ENCODE measurements at places on chromosomes 4 and X.

- DNase-seq: no peak
Observed at GRCh38 chr4:40564004-40564403, 65.7 kb downstream of the RBM47 start.

GRCh38 chrX:41122664-41123257 lies 37.5 kb downstream of the USP9X start:
- no peak for DNase-seq

GRCh38 chrX:18151649-18152048 lies 69.0 kb downstream of the BEND2 start:
- DNase-seq: no peak

DNA sequence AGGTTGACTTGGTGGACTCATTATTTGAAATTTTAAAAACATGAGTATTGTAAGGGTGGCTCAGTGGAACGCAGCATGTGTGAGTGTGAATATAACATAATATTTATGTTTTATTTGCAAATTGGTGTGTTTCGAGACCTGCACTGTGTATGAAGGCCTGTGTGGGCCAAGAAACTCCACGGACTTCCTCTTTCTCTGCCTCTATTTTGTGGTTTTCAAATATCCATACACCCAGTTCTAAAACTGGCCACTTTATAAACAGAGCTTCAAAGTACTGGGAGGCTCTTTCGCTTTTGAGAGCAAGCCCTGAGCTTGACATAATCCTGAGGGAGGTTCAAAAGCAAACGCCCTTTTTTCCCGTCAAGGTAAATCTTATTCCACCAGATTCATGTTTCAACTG lies 187.7 kb downstream of the GPAT3 start:
- DNase-seq: no peak

- no peak for DNase-seq
Observed at GRCh38 chrX:15269120-15269519, 763 bp downstream of the ASB9 start.

DNA sequence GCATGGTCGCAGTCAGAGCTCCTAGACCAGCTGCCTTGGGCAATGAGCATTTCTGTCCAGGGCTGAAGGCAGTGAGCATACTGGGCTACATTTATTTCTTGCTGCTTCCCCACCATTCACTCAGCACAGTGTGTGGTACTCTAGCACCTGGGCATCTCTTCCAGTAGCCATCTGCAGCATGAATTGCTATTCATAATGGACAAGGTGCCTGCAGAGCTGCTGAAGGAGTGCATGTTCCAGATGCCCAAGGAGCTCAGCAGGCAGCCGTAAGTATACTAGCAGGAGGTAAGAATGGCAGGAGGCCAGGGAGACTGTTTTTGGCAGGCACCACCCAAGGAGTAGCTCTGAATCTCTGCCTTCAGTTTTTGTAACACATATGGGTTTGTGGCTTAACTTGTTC lies 110.4 kb upstream of the RXFP1 start:
- no peak for DNase-seq

GRCh38 chr4:159177265-159178150 lies 74.6 kb downstream of the RAPGEF2 start:
- no peak for DNase-seq

DNA sequence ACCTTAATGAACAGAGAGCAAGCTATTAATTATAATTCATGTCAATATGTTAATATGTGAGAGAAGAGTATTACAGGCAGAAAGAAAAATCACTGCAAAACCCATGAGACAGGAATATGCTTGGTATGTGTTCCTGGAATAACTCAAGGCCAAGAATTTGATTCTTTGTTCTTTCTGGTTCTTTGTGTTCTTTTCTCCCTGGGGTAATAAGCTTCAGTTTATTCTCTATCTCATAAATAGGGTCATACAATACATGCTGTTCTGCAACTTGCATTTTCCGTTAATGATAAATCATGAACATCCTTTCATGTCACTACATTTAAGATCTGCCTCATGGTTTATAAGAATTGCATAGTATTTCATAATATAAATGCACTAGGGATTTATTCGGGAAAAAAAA lies 16.8 kb upstream of the THOC2 start:
- no peak for DNase-seq

DNA sequence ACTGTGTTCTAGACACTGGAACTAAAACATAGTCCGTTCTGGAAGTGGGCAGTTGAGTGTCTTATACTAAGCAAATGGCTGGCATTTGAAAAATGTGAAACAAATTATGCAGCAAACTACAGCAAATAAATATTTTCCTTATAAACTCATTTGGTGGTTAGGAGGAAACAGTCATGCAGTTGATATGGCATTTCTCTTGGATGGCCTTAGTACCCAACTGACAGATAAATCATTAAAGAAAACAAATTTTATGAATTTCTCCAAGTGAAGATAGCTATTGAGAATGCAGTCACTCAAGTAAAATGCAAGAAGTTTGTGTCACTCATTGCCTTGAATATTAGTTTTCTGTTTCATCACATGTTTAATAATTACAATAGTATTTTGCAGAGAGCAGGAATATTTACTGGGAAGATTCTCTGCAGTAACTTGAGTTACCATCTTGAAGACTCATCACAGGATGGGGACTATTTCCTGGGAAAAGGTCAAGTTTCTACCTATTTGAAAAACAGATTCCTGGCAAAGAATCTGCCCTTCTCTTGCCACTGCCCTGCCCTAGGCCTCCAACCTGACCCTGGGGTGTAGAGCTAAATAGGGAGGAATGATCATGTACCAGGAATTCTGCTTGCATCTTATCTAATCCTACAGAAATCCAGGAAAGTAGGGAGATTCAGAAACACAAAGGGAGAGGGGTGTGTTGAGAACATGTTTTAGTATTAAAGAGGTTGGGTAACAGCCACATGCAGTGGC lies 105.9 kb downstream of the SH3RF1 start:
- DNase-seq: no peak

DNA sequence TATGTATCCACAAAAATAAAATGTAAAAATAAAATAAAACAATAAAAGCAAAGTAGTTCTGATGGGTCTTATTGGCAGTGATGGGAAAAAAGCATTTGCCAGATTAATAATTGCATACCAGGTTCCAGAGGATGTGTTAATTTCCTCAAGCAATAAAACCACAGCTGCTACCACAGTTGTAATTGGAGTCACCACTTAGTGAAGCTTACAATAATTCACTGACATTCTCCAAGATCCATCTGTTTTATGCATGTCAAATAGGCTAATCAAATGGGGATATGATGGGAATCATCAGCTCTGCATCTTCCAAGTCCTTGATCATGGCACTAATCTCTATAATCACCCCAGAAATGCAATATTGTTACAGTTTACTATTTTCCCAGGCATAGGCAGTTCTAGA lies 123.5 kb upstream of the EMCN start:
- DNase-seq: no peak

DNA sequence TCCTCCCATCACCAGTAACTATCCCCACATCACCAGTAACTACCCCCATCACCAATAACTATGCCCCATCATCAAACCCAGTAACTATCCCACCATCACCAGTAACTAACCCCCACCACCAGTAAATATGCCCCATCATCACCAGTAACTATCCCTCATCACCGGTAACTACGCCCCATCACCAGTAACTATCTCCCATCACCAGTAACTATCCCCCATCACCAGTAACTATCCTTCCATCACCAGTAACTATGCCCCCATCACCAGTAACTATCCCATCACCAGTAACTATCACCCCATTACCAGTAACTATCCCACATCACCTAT lies 2.9 kb downstream of the ASMTL start:
- DNase-seq: no peak

- no peak for DNase-seq
Observed at GRCh38 chr4:3241898-3242524, 6.9 kb upstream of the MSANTD1 start.

GRCh38 chr4:123405267-123405865 lies 8.8 kb downstream of the SPRY1 start:
- DNase-seq: no peak

DNA sequence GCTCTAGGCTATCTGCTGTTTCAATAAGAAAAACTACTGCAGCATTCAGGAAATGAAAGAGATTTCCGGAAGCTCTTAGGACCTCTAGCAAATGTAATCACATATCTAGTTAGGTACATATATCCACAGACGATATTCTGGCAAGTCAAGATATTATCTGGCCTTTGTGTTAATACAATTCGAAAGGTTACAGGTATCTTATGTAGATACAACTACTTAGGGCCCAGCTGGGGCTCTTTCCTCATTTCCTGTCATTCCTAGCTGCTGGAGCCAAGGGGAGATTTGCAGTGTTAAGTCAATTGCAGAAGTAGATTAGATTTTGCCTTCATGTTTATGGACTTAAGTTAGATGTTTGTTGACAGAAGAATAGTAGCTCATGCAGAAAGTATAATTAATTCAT lies 299.5 kb downstream of the ARHGAP24 start:
- DNase-seq: no peak

DNA sequence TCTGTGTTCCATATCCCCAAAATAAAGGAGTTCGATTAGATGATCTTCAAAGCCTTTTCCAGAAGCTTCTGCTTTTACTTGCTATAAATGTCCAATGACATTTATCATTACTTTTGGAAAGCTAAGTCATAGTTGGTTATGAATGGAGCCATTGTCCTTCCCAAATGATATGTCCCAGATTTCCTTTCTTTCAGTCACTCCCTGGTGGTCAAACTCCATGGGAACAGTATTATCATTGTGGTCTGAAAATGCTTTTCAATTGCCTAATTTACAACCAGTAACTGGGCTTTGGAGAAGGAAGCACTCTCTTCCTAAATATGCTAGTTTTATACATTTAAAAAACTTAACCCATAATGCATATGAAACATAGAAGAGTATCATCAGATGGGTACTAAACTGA lies 571.5 kb upstream of the AMOT start:
- DNase-seq: no peak

DNA sequence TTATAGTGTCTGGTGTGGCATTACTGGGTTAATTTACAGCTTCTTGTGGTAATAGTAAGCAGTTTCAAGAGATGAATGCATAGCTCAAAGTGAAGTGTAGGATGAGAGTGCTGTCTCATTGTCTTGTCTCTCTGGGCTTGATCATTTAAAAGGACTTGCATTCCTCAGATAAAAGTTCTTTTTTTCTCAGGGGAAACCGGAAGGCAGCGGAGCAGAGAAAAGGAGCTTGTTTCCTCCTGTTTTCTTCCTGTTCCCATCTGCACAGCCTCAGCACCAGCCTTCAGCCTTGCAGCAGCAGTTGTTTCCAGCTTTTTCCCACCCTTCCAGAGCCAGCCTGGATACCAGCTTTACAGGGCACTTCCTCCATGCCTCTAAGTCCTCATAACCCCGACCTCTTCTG lies 61.4 kb upstream of the LGI2 start:
- no peak for DNase-seq

GRCh38 chr4:183396227-183396637 lies 48.2 kb upstream of the CDKN2AIP start:
- no peak for DNase-seq

GRCh38 chr4:43360296-43360695 lies 467.8 kb downstream of the GRXCR1 start:
- DNase-seq: no peak

DNA sequence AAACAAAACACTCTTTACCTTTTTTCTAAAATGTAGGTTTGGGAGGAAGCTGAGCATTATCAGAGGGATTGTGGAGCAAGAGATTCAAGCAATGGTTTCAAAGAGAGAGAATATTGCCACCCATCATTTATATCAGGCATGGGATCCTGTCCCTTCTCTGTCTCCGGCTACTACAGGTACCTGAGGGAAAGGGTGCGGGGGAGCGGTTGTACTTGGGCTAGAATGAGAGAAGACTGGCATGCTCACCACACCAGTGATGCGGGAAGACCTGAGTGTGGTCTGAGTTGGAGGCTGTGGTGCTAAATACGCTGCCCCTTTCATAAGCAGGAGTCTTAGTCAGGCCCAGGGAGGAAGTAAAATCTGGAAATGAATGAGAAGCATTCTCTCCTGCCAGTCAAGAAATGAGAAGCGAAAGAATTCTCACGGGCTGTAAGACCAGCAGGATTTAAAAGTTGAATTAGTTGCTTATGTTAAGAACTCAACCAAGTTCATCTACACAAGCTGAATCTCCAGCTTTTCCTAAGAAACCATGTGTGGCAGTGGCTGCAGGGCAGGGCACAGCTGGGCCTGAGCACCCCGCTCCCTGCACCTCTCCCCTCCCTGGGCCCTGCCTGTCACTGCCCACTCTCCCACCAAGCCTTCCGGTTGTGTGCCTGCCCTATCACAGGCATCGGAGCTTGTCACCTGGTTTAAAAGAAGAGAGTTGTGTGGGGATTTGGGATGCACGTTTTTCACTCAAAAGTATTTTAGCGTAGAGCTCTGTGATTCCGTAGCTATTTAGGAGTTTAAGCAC lies 24.8 kb upstream of the MSANTD1 start:
- DNase-seq: no peak

DNA sequence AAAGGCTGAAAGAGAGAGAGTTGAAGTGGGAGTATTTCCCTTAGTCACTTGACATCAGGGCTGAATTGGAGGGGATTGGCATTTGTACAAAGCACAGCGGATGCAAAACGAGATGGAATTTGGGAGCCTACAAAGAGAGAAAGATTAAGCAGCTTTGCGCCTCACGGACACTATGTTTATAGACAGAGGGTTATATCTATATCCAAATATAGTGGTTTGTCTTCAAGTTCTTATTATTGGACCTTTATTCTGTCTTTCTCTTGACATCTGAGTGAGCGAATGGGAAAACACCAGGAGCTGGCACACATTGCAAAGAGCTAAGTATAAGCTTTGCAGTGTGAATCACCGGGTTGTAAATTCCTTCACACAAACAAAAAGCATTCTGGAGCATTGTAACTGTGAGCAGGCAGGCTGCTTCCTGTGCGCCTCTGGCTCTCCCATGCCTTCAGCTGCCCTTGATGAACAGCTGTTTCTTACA lies 500.2 kb downstream of the STIM2 start:
- no peak for DNase-seq

DNA sequence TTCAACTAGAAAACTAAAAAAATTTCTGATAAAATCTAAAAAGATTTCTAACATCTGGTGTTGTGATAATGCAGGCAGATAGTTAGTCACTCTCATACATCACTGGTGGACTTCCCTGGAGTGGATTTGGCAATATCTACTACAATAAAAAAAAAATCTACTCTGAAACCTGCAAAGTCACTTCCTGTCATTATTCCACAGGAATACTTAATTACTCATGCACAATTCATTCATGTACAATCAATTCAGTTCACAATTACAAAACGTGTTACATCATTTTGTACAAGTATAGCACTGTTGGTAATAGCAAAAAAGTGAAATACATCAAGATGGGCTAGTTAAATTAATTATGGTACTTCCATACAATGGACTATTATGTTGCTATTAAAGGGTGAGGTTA lies 16.5 kb upstream of the RHOH start:
- DNase-seq: no peak

DNA sequence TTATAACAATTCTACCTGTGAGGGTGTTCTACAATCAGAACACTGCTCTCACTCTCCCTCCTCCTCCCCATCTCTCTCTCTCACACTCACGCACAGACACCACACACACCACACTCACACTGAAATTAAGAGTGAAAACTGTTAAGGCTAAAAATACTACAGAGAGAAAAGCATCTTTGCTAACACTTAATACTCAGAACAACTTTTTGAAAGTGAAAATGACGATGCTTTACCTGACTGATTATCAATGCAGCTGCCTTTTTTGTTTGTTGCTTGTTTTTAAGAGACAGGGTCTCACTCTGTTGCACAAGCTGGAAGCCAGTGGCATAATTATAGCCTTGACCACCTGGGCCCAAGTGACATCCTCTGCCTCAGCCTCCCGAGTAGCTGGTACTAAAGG lies 222.4 kb downstream of the APBB2 start:
- DNase-seq: no peak

- no peak for DNase-seq
Observed at GRCh38 chr4:105924341-105924740, 29.1 kb downstream of the NPNT start.
